ENCODE measurements at places on chromosomes 11 and 22.
A peak's percentile ranks its signal among the peaks of the same experiment; 100 is the strongest.

GRCh38 chr22:37313376-37314314 is 31.3 kb downstream of the CYTH4 start:
- DNase-seq: no peak

DNA sequence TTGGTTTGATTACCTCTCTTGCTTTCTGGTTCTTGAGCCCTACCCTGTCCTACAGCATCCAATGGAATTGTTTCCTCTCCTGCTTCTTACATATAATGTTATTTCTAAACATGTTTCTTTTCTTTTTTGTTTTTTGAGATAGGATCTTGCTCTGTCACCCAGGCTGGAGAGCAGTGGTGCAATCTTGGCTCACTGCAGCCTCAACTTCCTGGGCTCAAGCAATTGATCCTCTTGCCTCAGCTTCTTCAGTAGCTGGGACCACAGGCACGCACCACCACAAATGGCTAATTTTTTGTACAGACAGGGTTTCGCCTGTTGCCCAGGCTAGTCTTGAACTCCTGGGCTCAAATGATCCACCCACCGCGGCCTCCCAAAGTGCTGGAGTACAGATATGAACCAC is 105.9 kb downstream of the SGSM3 start:
- no peak for DNase-seq

- DNase-seq: no peak
Observed at GRCh38 chr11:114252767-114253166, 43.4 kb upstream of the NNMT start.

DNA sequence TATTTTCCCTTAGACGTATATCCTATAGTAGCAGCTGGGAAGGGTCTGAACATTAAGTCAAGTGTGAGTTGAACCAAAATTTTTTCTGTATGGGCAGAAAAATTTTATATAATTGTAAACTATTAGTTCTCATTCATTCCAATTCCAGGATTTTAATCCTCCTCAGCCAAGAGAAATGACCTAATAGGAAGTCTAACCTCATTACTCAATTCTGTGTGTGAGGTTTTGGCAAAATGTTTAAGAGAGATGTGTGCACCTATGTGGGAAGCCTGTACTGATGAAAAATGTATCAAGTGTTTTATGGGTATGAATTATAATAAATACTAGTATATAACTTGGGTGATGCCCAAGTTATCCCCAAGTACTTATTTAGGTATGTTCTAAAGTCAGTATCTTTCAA is 311.6 kb upstream of the PITPNB start:
- no peak for DNase-seq

GRCh38 chr22:46131151-46131587 is 19.2 kb upstream of the PPARA start:
- no peak for DNase-seq

DNA sequence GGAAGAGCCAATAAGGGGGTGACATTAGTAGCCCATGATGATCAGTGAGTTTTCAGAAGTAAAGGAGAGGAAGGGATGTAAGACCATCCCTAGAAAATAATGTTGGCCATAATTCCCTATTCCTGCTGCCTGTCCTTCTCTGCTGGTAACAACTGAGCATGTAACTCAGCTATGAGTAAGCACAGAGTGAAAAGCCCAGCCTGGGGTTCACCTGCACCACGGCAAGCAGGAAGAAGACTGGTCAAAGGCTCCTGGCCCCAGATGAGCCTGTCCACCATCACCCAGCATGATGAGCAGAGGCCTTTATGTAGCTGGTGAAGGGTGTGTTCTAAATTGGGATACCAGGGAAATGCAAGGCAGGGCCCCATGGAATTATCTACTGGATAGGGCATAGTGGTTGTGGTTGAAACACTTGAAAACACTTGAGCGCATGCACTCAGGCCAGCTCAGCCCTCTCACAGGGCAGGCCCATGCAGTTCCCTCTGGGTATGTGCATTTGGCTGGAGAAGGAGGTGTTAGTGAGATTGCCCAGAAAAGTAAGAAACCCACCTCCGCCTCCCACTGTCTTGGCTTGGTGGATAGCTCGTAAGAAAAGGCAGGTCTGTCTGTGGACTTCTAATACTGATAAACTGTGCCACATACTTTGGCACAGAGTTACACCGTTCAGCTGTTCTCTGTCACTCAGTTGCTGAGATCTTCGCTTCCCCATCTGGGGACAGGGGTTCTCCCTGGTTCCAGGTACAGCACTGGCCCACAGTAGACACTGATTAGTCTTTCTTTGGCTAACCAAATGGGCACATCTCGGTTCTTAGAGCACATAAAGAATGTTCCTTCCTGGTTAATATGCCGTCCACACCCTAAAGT is 86.8 kb downstream of the AMOTL1 start:
- no peak for DNase-seq

- peak; percentile 53 for DNase-seq
Observed at GRCh38 chr22:38850941-38851849, 7.4 kb upstream of the NPTXR start.

DNA sequence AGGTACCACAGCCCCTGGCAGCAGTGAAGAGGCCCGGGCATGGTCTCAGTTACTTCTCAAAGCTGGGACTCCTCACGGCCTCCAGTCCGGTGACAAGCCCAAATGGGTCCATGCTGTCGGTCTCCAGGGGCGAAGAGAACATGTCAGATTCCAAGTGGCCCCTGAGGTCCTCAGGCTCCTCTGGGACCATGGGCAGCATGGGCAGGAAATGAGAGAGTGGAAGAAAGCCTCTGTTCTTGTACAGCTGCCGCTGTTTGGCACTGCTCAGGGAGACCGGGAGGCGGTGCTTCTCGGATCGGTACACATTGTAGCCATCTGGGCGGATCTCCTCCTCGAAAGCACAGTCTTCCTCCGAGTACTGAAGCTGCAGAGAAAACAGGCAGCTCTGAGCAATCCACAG is 4.6 kb downstream of the FGF19 start:
- DNase-seq: no peak

GRCh38 chr11:130668751-130669150 is 220.3 kb downstream of the ADAMTS15 start:
- DNase-seq: no peak

- no peak for DNase-seq
Observed at GRCh38 chr11:73223998-73224730, 6.1 kb downstream of the P2RY2 start.

GRCh38 chr22:37555029-37555428 is 5.3 kb upstream of the CDC42EP1 start:
- no peak for DNase-seq

GRCh38 chr11:108322666-108323065 is 99.8 kb downstream of the ATM start:
- DNase-seq: no peak

GRCh38 chr11:62880803-62881578 is at the start of gene SLC3A2:
TSS of gene SLC3A2 (plus strand) at chr11:62880896. CDS start at chr11:62881024, 128 bp downstream.
- peak; percentile 95 for DNase-seq

- DNase-seq: no peak
Observed at GRCh38 chr11:48163360-48164100, 53.1 kb upstream of the OR4B1 start.

DNA sequence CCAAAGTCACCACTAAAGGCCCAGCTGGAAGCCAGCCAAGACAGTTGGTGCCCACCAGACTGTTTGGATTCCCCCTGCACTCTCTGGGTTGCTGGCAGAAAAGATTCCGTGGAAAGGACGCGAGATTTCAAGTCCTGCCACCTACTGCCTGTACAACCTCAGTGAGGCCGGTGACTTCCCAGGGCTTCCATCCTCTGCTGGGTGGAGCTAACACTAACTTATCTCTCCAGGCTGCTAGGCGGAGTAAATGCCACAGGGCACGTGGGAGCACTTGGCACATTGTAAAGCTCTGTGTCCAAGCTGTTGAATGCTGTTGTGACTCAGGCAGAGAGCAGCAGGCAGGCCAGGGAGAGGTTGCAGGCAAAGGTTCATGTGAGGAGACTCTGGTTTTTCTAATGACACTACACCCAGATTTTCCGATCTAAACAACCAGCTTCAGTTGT is 50.9 kb upstream of the CDON start:
- peak; percentile 96 for DNase-seq

GRCh38 chr22:46612904-46613605 is 7.1 kb upstream of the GRAMD4 start:
- peak; percentile 92 for DNase-seq

DNA sequence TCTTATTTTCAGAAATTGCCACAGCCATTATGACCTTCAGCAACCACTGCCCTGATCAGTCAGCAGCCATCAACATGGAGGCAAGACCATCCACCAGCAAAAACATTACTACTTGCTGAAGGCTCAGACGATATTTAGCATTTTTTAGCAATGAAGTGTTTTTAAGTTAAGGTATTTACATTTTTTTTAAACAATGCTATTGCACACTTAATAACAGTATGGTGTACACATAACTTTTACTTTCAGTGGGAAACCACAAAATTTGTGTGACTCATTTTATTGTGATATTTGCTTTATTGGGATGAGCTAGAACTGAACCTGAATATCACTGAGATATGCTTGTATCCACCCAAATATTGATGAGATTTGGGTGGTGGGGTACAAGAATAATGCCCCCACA is 110.9 kb downstream of the TSPAN18 start:
- no peak for DNase-seq
